ENCODE measurements at places on chromosomes 12 and 14.

DNA sequence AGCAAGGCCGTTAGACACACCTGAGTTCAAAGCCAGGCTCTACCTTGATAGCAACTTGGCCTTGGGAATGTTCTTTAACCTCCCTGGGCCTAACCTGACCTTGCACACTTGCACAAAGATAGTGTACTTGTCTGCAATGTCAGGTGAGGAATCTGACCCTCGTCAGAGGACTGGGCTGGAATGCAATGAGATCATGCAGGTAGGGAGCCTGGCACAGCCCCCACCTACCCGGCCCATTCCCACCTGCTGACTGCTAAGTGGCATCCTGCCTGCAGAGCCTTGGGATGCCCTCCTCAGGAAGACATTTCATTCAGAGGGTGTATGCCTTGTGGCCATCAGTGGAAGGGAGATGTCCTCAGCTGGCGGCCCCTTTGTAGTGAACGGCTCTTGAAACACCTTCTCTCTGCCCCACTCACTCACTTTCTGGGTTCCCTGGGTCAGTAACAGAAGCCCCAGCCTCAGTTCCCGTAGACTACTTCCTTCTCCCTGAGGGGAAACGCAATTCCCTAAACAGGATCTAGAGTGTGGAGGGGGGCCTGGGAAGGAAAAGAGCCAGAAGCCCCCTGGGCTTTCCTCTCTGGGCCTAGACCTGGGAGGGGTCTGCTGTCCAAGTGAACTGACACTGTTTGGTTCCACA, 68.0 kb upstream of the DICER1 start:
- DNase-seq = no peak

DNA sequence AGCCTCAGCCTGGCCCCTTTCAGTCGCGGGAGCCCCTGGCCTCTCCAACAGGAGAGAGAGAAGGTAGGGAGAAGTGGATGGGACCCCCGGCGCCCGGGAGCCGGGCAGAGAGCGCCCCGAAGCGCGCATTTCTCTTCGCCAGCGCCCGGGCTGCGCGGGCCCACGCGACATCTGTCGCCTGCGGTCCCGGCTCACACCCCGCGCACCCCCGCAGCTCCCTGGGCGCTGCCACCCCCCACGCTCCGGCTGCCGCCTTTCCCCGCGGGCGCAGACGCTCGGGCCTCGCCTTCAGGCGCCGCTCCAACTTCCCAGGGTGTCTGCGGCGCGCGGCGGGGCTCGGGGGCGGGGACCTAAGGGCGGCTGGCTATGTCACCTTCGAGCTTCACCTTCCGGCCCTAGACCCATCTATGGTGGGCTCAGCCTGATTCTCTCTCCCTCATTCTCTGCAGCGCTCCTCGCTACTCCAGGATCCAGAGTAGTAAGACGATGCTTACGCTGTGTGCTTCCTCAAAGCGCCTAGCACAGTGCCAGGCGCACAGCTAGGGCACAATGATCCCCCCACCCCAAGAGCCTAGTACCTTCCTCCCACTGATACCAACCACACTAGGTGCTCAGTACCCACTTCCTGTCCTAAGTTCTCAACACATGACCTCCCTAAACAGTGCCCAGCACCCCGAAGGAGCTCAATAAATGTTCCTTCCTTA, 1.6 kb downstream of the HRK start:
- no peak for DNase-seq

GRCh38 chr12:114368685-114369452, 37.1 kb downstream of the TBX5 start:
- peak; percentile 75 for DNase-seq

DNA sequence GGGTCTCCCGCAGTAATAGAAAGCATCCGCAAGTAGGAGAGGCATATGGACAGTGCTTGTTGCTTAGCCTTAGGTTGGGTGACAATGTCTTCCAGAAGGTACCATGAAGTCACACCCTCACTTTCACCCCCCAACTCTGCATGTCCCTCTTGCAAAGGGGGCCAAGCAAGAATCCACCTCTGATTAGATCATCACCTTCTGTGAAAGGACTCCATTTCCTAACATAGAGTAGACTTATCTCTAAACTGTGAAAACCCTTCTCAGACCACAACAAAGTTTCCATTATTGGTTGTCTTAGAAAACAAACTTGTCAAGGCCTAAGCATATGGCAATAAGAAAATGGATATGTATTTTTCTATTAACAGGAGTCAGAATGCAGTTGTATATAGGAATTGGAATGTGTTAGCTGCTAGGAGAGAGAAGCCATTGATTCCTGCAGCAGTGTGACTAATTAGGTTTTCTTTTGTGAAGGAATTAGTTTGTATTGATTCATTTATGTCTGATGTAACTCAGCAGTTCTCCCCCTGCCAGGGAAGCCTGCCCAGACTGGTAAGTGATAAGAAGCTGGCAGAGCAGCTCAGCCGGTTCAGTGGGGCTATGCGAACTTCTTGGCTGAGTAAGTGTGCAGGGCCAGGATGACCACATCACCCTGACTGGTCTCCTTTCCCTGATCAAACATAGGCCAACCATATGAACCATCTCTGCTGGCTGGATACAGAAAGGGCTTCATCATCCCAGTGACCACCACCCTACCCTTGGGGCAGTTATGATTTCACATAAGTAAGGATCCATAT, 107.3 kb upstream of the CCDC196 start:
- no peak for DNase-seq

DNA sequence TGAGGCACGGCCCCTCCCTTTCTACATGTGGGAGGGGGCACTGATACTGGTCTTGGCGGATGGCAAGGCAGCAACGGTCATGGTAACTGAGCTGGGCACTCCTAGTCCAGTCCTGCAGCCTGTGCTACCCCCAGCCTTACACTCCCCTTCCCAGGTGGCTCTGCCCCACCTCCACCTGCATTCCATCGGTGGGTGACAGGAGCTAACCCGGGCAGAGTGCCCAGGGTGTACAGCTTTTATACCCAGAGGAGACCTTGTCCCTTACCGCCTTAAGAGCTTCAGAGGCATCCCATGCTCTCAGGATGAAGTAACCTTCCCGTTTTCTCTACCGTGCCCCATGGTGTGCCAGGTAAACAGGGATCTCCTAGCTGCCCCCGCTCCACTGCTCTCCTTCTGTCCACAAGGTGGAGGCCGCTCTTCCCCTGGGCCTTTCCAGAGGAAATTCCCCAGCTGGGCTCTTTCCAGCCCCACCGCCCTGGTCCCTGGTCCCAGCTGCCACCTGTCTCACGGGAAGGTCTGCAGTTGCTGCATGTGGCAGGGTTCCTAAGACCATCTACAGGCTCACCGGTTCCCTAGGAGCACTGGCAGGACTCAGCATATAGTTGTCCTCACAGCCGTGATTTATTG, 20.5 kb downstream of the BRI3BP start:
- DNase-seq = no peak

- DNase-seq = peak; percentile 9
These were observed 79.1 kb downstream of the KCNK13 start for GRCh38 chr14:90140956-90141316.

DNA sequence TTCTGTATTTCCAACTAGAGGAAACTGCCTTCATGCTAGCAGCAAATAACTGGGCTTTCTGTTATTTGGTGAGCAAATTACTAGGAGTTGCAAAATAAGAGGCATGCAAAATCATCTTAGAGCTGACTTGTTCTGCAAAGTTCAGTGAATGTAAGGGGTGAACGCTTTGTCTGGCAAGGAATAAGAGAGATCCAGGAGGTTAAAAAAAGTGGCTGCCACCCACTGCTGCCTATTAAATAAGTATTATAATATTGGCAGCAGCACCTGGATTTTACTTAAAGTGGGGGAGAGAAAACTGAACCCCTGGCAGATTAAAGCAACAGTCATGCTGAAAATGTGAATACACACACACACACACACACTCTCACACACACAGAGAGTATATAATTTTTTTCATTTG, 557.0 kb downstream of the FLRT2 start:
- DNase-seq = no peak

- DNase-seq = no peak
These were observed 9.6 kb upstream of the TMEM30B start for GRCh38 chr14:61290701-61291100.

DNA sequence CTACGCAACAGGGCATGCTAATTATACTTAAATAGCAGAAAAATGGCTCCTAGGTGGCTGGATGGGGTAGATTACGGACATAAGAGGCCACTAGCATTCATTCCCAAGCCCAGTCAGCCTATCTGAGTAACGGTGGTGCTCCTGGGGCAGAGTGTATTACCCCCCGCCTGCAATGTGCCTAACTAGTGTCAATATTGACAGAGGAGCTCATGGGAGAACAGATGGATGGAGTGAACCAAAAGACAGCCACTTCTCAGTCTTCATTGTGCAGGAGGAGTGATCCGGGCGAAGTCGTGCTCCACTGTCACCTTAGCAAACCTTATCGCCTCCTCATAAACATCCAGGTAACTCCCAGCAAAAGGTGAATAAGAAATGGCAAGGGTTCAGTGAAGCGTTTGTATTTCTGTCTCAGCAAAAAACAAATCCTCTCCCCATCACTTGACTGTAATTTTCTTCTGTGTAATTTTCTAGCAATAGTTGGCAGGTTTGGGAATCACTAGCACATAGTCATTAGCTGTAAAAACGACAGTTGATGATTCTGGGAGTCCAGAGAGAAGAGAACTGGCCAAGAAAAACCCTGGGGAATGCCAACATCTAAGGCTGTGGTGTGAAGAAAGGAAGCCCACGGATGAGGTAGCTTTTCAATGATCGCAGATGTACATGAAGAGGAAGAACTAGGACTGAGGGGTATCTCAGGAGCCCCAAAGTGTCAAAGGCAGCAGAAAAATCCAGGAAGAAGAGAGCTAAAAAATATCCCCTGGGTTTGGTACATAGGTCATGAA, 126.6 kb upstream of the BCL2L14 start:
- no peak for DNase-seq

- no peak for DNase-seq
These were observed 23.8 kb upstream of the PLD4 start for GRCh38 chr14:104900639-104901512.

- no peak for DNase-seq
These were observed 7.8 kb downstream of the HSP90AA1 start for GRCh38 chr14:102078831-102079699.

GRCh38 chr12:132514216-132514820, 24.4 kb downstream of the FBRSL1 start:
- DNase-seq = no peak

- peak; percentile 61 for DNase-seq
These were observed 54.1 kb upstream of the NUAK1 start for GRCh38 chr12:106192659-106193393.

DNA sequence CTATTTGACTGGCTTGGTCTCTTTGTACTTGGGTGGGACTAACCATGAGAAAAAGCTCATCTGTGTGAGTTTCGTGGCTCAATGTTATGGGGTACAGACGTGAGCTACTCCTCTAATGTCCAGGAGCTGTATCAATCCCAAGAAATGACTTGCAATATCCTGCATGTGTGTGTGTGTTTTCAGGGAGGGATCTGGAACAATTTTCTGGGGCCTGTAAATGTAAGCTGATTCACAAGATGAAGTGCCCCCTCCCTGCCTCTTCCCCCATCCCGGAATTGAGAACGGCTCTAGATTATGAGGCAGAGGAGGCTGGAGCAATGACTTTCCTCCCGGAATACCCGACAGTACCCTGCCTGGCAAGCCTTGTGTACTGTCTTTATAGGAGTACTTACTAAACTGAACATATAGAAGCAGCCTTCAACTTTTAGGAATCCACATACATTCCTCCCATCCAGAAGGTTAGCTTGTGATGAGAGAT, 53.9 kb downstream of the TMX1 start:
- DNase-seq = peak; percentile 58

- DNase-seq = no peak
These were observed 51.4 kb upstream of the CISTR start for GRCh38 chr12:53803194-53803593.

DNA sequence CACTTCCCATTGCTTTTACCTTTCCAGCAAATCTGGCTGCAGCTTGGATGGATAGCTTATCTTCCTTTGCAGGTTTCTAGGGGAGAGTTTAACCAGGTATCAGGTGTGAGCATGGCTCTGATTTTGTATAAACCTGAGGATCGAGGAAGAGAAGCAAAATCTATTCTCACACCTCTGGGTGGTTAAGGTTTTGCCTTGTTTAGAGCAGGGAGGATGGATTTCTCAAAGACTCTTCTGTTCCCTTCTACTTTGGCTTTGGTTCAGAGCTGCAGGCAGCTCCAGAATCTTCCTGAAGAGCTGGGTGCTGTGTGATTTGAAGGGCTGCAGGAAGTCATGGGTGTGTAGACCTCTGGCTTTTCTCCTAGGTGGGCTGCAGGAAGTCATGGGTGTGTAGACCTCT, 1.7 kb downstream of the JDP2 start:
- DNase-seq = no peak

All from AG10803 (cell line).